ENCODE measurements at places on chromosomes 13 and 19.
A peak's percentile ranks its signal among the peaks of the same experiment; 100 is the strongest.

GRCh38 chr19:6680141-6680540 is 10.2 kb upstream of the TNFSF14 start:
- no peak for DNase-seq

- DNase-seq, result peak; percentile 46
Measured at GRCh38 chr13:33730147-33730546, 87.8 kb upstream of the RFC3 start.

DNA sequence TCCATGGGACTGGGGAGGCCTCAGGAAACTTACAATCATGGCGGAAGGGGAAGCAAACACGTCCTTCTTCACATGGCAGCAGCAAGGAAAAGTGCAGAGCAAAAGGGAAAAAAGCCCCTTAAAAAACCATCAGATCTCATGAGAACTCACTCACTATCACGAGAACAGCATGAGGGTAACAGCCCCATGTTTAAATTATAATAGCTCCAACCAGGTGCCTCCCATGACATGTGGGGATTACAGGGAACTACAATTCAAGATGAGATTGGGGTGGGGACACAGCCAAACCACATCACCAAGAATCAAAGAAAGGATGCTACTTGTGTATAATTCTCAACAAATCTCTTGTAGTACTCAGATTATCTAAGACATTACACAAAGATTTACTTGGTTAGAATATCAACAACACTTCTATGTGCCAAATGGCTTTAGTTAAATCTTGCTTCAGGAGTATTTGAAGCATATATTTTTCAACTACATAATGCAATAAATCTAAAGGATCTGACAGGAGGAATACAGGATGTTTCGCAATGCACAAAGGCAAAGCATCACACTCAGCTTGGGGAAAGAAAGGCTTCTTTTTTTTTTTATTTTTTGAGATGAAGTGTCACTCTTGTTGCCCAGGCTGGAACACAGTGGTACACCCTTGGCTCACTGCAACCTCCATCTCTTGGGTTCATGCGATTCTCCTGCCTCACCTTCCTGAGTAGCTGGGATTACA is 180.0 kb downstream of the LHFPL6 start:
- DNase-seq, result no peak

- no peak for DNase-seq
Measured at GRCh38 chr19:54485851-54486250, 12.8 kb upstream of the CDC42EP5 start.

Measured in hematopoietic multipotent progenitor cell (in vitro differentiated cells).